Transverse colon (tissue), 4 donors: ENCODE measurements at places on chromosomes 6 and 20. TPM values are rescaled to one million over a fixed set of nuclear protein-coding genes. Genes with fewer than 3 reads are reported as not detected.

The DEFB123 gene
- total RNA-seq: not detected

DNA sequence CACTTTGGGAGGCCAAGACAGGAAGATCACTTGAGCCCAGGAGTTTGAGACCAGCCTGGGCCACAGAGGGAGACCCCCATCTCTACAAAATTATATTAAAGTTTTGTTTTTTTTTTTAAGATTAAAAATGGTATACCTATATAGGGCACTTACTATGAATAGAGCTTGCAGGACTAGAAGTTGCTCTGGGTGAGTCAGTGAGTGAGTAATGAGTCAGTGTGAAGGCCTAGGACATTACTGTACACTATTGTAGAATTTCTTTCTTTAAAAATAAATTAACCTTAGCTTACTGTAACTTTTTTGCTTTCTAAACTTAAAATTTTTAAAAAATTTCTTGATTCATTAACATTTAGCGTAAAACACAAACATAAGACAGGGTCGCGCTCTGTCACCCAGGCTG, 29.7 kb downstream of the STK35 start:
- H3K27me3 ChIP-seq: no peaks in the 10 kb centered on the region
- H3K36me3 ChIP-seq: no peaks in the 10 kb centered on the region
- no peak overlapping the region for H3K4me3 ChIP-seq
- peaks cover 24% of the 10 kb centered on the region for H3K4me1 ChIP-seq

The GFRA4 gene
- total RNA-seq: not detected

- no peaks in the 10 kb centered on the region for H3K27me3 ChIP-seq
- no peak overlapping the region for H3K27ac ChIP-seq
- H3K4me1 ChIP-seq: no peaks in the 10 kb centered on the region
- no peak for DNase-seq
- H3K4me3 ChIP-seq: no peak overlapping the region
Measured at GRCh38 chr6:56146086-56146485, 101.3 kb downstream of the COL21A1 start.

DNA sequence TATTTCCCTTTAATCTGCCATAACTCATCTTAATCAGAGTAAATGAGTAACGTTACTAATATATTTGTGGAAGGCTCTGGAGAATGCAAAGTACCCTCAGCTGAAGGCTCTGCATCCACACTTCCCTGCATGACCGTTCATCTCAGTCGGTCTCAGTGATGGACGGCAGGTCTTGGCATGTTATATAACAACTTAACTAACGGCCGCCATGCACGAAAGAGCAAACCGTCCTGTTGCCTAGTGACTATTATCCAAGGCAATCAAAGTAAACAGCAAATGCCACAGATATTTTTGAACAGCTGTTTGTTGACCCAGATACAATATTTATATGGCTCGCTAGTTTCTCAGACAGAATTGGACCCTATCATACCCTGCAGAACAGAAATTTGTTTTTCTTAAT, 194.9 kb upstream of the SMLR1 start:
- no peak overlapping the region for H3K4me3 ChIP-seq
- no peak overlapping the region for H3K27ac ChIP-seq
- H3K36me3 ChIP-seq: no peaks in the 10 kb centered on the region
- H3K27me3 ChIP-seq: no peaks in the 10 kb centered on the region
